Amniotic stem cell (primary cell): ENCODE measurements at places on chromosomes 2 and 18.

GRCh38 chr18:52069201-52069600 lies 270.8 kb upstream of the DCC start:
- DNase-seq = no peak

DNA sequence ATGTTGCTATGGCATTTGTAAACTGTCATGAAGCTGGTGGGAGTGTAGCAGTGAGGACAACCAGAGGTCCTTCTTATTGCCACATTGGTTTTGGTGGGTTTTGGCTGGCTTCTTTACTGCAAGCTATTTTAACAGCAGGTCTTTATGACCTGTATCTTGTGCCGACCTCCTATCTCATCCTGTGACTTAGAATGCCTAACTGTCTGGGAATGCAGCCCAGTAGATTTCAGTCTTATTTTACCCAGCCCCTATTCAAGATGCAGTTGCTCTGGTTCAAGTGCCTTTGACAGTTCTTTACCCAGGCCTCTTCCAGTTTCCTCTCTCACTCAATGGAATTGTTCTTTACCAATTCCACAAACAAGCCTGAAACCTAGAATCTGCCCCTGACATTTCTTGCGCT lies 145.1 kb downstream of the KCNE4 start:
- no peak for DNase-seq

DNA sequence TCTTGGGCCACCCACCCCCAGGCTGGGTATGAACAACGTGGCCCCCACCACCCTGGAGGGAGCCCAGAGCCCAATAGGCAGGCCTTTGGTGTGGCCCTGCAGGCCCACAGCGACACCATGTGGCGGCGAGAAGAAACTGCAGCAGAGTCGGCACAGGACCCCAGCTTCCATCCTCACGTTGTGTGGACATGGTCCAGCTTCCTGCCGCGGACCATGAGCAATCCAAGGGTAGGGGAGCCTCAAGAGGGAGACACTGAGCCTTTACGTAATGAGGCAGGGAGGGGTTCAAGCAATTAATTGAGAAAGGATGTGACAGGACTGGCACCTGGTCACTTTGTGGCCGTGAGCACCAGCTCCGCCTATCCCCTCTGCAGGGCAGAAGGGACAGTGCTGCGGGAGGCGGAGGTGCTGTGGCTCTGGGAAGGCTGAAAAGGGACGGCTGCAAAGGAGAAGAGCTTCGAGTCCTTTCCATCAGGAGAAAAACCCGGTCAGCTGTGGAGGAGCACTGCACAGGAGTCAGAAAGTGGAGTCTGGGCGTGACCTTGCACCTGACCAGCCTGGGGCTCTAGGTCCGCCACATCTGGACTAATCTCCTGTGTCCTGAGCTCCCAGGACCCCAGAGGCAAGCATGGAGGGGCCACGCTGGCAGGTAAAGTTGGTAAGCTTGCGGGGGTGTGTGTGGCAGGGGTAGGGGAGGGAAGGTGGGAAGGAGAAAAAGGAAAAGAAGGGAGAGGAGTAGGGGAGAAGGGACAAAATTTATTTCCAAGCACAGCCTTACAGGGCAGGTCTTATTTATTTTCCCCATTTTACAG lies 44.9 kb downstream of the TMEM37 start:
- DNase-seq = no peak

DNA sequence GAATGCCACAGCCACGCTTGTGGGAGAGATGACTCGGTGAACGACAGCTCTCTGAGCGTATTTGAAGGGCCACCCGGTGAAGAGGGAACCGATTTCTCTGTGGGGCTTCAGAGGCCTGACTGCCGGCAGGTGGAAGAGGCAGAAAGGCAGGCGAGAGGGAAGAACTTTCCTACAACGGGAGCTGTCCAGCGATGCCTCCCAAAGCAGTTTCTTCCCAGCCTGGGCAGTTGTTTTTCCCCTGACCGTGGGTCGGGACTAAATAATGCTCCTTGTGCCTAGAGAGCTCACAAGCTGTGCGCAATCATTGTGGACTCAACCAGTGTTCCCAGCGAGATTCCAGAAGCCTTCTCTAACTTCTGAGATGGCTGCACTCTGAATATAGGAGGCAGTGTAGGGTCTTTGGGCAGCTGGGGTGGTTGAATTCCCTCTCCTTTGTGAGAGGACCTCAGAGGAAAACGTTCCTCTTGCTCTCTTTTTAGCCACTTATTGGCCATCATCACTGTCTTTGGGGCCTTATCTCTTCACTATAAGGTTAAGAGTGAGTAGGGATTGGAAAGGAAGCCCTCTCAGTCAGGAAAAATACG lies 710 bp downstream of the SEC11C start:
- DNase-seq = no peak

DNA sequence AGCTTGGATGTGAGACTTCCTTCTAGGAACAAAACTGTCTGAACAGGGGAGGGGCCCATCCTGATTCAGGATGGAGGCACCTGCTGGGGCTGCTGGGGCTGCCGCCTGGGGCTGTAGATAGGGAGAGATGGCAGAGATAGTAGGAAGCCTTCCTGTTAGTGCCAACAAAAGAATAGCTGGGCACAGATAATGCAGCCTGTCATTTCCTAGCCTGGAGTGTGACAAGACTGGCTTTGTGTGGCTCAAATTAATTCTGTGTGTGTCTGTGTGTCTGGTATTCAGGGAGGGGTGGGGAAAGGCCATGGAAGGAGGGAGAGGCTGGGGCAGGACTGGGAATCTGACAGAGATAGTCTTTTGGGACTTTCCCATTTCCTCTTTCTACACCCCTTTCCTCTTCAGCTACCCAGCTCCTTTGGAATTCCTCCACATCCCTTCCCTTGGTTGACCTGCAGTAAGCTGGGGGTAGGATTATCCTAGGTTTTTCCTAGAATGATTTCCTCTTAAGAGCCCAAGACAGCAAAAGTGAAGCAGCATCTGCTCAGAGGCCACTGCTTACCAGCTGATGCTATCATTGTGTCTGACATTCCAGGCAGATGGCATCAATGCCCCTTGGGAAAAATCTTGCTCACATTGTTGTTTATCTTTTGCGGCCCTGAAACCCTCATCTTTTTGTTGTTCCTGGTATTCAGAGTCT lies 144.9 kb upstream of the LHCGR start:
- DNase-seq = no peak

DNA sequence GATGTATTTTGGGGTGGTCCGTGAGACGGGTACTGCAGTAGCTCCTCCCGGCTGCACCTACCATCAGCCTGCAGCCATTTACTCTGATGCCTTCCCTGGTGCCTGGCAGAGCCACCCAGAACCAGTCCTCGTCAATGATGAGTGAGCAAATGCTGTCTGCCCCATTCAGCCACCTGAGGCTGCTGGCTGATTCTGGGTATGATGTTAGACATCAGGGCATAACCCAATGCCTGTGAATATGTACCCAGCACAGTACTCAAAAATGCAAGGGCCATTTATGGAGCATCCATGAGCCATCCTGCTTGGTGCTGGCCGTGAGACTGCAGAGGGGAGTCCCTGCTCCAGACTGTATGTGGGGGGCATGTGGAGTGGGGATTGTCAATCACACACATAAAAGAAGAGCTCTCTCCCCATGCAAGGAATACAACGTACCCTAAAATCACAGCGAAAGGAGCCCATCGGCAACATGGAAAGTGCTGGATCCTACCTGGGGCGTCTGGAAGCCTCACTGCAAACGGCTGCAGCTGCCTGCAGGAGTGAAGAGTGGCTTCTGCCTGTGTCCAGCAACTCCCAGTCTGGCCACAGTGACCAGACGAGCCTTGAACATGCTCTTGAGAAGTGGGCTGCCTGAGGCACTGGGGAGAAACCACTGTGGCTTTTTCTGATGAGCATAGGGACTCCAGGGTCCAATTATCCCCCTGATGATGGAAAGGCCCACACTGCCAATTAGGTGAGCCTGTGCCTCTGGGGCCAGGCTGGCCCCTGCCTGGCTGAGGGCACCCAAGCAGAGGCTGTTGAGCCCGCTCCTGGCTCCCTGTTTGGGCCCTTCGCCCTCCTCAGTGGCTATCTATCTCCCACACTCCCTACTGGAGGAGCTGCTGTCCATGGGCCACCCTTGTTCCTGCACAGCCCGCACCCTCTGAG lies 2.4 kb upstream of the OR6B2 start:
- DNase-seq = no peak

- DNase-seq = no peak
These were observed 45.8 kb upstream of the RBM44 start for GRCh38 chr2:237752761-237753165.

DNA sequence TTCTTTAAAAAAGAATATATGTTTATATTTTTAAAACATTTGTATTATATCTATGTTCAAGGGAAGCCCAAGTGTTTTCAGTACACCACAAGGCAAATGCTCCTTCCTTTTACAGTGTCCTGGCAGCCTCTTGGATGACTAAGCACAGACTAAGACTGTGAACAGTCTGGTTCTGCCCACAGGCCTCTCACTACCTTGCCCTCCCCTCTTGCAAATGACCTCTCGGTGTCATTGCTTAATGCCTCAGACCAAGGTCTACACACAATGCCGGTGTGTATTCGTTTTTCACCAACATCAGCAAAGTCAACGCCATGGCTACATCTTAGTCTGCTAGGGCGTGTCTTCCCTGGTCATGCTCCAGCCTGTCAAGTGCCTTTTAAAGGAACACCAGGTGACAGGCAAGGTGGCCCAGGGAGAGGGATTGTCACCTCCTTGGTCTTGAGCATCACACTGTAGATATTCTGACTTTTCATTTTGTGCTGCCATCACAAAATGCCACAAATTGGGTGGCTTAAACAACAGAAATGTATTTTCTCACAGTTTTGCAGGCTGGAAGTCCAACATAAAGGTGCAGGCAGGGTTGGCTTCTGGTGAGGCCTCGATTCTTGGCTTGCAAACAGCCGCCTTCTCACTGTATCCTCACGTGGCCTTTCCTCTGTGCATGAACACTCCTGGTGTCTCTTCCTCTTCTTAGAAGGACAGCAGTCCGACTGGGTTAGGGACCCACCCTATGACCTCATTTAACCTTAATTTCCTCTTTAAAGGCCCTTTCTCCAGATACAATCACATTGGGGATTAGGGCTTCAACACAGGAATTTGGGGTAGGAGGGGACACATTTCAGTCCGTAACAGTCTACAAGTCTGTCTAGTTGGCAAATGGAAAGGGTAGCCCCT lies 266.5 kb downstream of the KLHL29 start:
- no peak for DNase-seq

GRCh38 chr2:60806988-60807681 lies 51.1 kb downstream of the PAPOLG start:
- DNase-seq = no peak

GRCh38 chr2:233234264-233234663 lies 17.2 kb upstream of the ATG16L1 start:
- no peak for DNase-seq

DNA sequence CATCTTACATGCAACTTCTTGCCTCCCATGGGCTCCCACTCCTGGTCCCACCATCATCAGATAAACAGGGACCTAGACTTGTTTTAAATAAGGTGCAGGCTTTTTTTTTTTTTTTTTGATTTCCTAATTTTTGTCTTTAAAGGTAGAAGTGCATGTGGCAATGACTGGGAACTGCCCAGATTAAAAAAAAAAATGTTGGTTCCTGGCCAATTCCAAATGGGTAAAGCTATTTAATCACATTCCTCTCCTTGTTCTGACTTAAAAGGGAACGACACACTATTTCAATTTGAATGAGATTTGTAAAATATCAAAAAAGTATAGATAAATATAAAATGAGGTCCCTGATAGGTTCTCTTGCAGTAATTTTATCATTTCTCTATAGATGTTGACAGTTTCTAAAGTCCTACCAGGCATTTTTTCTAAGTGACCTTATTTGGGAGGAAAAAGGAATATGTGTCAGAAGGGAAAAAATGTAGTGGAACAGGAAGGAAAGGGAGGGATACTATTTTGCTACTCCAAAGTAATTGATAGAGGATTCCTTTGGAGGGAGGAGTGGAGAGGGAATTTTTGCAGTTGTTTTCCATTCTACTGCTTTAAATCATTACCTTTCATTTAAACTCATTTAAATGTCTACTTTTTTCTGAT lies 43.3 kb downstream of the DDX1 start:
- no peak for DNase-seq

- DNase-seq = no peak
These were observed 122.2 kb upstream of the SMAD7 start for GRCh38 chr18:49072940-49073339.

DNA sequence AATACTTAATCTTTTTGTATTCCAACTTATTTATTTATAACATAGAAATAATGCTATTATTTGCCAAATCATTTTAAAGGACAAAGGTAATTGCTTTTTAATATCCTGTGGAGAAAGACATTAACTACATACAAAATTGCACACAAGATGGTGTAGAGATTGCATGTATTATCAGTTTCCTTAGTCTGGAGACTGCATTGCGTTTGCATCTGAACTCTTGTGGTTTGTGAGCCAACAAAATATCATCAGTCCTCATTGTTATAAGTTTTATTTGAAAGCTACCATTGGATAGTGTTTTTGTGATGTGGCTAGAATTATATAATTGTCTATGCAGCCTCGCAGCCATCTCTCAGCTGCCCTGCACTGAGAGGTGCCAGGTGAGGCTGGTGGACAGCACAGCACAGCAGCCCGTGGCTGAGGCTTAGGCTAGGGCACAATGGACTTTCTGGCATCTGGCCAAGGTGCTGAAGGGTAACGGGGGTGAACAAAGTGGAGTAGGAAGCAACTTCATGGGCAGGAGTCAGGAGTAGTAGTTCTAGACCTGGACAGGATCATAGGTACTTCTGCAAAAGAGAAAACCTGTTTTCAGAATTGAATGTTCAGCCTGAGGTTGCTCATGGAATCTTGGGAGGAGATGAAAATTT lies 15.1 kb downstream of the RASGRP3 start:
- no peak for DNase-seq

- no peak for DNase-seq
These were observed 338.1 kb downstream of the CTNNA2 start for GRCh38 chr2:79850912-79851311.

DNA sequence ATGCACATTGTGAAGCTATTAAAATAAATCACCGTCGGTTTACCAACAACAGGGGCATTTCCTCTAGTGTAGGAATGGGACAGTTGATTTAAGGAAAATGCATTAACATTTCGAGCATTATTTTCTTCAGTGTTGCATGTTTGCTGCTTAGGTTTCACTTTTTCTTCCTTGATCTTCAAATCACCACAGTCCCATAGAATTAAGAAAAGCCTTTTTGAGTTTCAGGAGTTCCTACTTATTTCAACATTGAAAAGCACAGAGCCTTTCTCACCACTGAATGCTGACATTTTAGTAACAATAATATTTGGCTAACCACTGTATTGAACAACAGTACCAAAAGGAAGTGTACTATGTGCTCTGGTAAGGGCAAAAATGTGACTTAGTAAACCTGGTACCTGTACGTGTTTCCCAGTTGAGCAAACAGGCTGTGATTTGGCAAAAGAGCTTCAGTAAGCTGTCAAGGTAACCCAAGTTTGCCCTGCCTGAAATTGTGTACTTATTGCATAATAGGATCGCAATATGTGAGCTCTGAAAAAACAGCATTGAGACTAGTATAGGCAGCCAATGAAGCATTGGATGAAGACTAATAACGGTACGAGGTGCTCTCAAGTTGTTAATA lies 2.2 kb downstream of the LRRTM4 start:
- no peak for DNase-seq
